ENCODE measurements at places on chromosomes 2 and 18. TPM values are rescaled to one million over a fixed set of nuclear protein-coding genes. Genes with fewer than 3 reads are reported as not detected.

DNA sequence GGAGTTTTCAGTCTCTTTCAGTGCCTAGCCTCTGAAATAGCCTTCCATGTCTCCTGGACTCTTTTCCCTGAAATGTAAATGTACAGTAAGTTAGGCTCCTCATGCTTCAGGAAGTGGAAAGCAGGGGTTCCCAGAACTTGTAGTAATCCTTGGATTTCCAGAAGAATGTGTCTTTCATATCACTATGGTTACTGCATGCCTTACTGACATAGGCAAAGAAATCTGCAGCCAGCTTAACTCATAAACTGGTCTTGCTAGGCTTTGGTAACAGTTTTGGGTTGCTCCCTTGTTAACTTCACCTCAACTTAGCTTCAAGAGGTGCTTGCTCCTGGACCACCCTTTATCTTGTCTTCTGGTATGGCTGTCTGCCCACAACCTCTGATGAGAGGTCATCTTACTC, 686.8 kb upstream of the DDX18 start:
- DNase-seq = no peak
- H3K27ac ChIP-seq = no peak overlapping the region
- H3K4me1 ChIP-seq = no peaks in the 10 kb centered on the region
- H3K4me3 ChIP-seq = no peak overlapping the region

- no peak overlapping the region for H3K4me3 ChIP-seq
- H3K4me1 ChIP-seq = no peaks in the 10 kb centered on the region
- H3K27me3 ChIP-seq = peaks cover 13% of the 10 kb centered on the region
- no peaks in the 10 kb centered on the region for H3K36me3 ChIP-seq
Measured at GRCh38 chr18:22846088-22846683, 86.9 kb upstream of the RBBP8 start.

- no peaks in the 10 kb centered on the region for H3K36me3 ChIP-seq
- no peak overlapping the region for H3K4me3 ChIP-seq
- no peak for DNase-seq
- peaks cover 13% of the 10 kb centered on the region for H3K27me3 ChIP-seq
- no peaks in the 10 kb centered on the region for H3K4me1 ChIP-seq
- H3K27ac ChIP-seq = no peak overlapping the region
Measured at GRCh38 chr2:39858677-39859076, 79.6 kb upstream of the THUMPD2 start.

DNA sequence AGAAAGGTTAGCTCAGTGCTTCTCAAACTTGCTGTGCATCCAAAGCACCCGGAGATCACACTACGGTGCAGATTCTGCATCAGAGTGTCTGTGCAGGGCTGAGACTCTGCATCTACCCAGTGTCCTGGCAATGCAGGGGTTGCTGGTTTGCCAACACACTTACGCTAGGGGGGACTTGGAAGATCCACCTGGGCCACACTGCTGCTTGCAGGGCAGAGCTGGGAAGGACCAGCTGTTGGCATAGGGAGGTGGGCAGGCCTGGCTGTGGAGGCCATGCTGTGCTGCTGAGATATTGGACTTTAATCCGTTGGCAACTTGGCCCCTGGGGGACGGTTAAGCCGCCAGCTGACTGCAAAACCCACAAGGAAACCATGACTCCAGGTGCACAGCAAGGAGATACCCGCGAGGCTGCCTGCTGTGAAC, 397.6 kb upstream of the HS6ST1 start:
- no peaks in the 10 kb centered on the region for H3K36me3 ChIP-seq
- H3K4me1 ChIP-seq = no peaks in the 10 kb centered on the region
- no peak overlapping the region for H3K27ac ChIP-seq
- no peak overlapping the region for H3K4me3 ChIP-seq

DNA sequence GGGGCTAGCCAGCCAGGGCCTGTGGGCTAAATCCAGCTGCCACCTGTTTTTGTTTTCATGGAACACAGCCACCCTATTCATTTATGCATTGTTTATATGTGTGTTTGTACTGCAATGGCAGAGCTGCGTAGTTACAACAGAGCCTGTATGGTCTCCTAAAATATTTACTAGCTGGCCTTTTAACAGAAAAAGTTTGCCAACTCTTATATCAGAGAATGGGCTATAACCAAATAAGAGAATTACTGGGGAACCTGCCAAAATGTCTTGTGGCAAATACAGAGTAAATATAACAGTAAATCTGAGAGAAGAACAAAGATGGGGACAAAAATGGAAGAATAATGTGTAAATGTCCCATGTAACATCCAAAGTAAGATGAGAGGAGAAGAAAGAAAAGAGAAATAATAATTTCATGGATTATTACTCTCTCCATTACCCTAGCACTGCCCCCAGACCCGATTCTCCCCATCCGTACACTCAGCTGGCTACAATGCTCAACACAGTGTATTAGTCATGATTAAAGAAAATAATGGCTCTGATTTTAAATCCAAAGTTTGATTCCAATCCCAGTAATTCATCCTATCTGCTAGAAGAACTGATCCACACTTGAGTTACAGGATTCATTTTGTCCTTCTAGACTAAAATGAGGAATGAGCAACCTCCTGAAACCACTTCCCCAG, 249.3 kb downstream of the LRATD1 start:
- H3K4me3 ChIP-seq = no peak overlapping the region
- no peak overlapping the region for H3K27ac ChIP-seq

GRCh38 chr2:61632276-61633169, 94.4 kb upstream of the XPO1 start:
- no peaks in the 10 kb centered on the region for H3K36me3 ChIP-seq
- no peaks in the 10 kb centered on the region for H3K4me1 ChIP-seq
- no peak overlapping the region for H3K27ac ChIP-seq
- DNase-seq = no peak
- H3K27me3 ChIP-seq = peaks cover 3% of the 10 kb centered on the region
- no peak overlapping the region for H3K4me3 ChIP-seq

RAD51AP2 gene
- total RNA-seq = not detected

NPPC gene
- total RNA-seq = 1.6 TPM

DSEL gene
- 0.03 TPM for total RNA-seq

All from activated T-helper 1 cell treated with anti-CD3 and anti-CD28 coated beads, Interleukin-12 subunit alpha, Interleukin-12 subunit beta, Interleukin-2, Interleukin-4 antibody, amounts not matched to agents 30 ng/mL and 10 ng/mL and 1 ng/mL, durations not matched to agents 14 hours and 24 hours and 36 hours (primary cell).